ENCODE measurements at places on chromosomes 11 and 22.
A peak's percentile ranks its signal among the peaks of the same experiment; 100 is the strongest.

- peak; percentile 20 for DNase-seq
These were observed 53.8 kb upstream of the DRD2 start for GRCh38 chr11:113528982-113529381.

- no peak for DNase-seq
These were observed 5.9 kb downstream of the SYVN1 start for GRCh38 chr11:65128182-65129145.

DNA sequence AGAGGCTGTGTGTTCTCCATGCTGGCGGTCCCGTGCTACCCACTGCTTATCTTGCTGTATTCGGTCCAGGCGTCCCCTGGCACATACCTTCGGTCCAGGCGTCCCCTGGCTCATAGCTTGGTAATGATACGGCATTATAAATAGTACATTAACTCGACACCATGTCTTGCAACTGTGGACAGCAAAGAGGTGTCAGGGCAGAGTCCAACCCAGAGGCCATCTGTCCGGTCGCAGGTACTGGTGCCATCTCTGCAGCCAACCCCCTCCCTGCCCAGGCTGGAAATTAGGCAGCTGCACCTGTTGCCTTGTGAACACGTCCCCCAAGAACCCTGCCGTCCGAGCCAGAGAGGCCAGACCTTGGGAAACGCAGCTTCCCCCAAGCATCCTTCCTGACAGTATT is 634.3 kb downstream of the BRD1 start:
- DNase-seq, result no peak

DNA sequence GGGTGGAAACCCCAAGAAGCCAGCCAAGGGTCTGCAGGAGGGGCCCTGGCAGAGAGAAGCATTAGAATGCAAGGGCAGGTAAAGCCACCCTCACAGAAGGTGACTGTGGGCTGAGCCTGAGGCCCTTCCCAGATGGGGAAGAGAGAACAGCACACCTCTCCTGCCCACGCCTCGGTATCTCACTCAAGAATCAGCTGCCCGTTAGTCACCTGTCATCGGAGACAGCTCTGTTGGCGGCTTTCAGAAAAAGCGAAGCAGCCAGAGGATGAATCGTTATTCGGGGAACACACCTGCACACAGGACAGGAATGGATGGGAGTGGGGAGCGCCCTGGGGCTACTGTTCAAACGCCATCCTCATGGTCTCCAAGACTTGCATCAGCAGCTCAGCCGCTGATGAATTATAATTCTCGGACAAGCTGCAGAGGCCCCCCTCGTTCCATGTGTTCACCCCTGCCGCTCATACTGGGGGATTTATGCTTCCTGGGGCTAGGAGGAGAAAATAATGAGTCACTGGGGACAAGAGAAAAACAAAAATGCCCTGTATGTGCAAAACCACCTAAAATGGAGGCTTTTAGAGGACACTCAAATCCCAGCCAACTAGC is 21.6 kb upstream of the TMA7B start:
- no peak for DNase-seq

GRCh38 chr11:64802370-64803157 is 450 bp downstream of the MAP4K2 start:
- DNase-seq, result no peak

DNA sequence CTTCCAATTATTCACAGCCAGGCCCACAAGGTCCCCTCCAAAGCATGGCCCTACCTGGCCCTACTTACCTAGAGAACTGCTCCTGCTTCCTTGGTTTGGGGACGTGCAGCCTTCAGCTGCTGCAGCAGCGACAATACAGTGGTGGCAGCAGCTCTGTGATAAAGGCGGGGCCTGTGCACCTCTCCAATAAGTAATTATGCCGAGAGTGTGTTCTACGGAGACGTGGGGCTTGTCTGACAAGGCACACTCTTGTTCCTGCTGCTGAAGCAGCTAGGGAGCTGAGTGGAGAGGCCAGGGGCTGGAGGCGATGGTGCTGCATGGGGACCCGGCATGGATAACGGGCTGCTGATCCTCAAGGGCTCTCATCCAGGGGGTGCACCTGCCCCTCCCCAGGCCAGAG is 98.0 kb upstream of the THY1 start:
- DNase-seq, result no peak

DNA sequence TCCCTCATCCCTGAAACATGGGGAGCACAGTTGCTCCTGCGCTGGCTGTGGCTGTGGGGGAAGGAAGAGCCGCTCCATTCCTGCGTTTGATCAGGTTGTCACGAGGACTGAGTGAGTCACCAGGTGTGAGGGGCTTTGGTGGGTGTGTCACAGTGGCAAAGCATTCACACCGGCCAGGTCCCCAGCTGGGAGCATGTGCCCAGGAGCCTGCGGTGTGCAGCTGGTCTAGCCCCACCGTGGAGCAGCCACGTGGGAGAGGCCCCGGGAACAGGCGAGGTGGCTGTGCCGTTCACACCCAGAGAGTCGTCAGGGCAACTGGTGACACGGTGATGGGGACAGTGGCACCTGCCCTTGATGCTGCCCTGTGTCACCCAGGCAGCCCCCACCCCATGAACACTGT is 47.6 kb upstream of the PPARA start:
- DNase-seq, result no peak

- DNase-seq, result no peak
These were observed 7.6 kb upstream of the C11orf96 start for GRCh38 chr11:43934601-43935423.

All from LHCN-M2 (cell line).